Activated T-cell treated with anti-CD3 and anti-CD28 coated beads, Interleukin-2, amount 50 U/mL, for 4 hours (primary cell): ENCODE measurements at places on chromosomes 4 and X. TPM values are rescaled to one million over a fixed set of nuclear protein-coding genes. Genes with fewer than 3 reads are reported as not detected.

NAA11 gene
- total RNA-seq: not detected

GRCh38 chr4:100811046-100811445 lies 293.2 kb upstream of the EMCN start:
- no peak for DNase-seq

- DNase-seq: no peak
Observed at GRCh38 chrX:24399550-24399949, 39.1 kb downstream of the SUPT20HL1 start.

AMBN gene
- not detected for total RNA-seq

DNA sequence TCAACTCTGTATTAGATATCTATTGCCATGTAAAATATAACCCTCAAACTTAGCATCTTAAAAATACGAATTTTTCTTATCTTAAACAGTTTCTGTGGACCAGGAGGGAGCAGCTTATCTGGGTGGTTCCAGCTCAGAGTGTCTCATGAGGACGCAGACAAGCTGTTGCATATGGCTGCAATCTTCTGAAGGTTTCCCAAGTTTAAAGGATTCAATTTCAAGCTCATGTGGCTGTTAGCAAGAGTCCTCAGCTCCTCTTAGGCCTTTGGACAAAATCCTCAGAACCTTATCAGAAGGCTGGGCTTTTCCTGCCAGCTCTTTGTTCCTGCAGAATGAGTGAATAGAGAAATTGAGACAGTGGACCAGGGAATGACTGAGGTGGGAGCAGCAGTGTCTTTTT lies 2.8 kb upstream of the CTSO start:
- DNase-seq: no peak

GRCh38 chr4:4327652-4328121 lies 37.6 kb downstream of the ZBTB49 start:
- DNase-seq: no peak

NRK gene
- 0.03 TPM for total RNA-seq

C4orf46 gene
- 12.5 TPM for total RNA-seq

VCX2 gene
- total RNA-seq: not detected

- DNase-seq: no peak
Observed at GRCh38 chr4:183035726-183036415, 63.2 kb upstream of the WWC2 start.

GRCh38 chr4:41436419-41436818 lies 101.5 kb upstream of the LIMCH1 start:
- no peak for DNase-seq

DNA sequence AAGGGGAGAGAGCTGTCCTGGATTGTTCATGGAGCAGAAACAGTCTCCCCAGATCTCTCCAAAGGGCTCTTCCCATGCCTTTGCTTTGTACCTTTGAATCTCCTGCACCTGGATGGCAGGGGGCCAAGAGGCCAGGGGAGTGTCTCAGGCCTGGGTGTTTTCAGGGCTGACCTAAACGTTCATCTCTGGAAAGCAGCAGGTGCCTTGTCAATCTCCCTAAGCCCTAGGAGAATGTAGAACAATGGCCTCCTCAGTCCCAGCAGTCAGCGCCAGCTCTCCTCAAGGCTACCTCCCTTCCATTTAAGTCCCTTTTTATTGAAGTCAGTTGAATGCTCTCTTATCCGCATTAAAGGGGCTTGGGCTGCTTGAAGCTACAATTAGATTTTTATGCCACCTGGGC lies 31.2 kb upstream of the NSUN7 start:
- no peak for DNase-seq

- no peak for DNase-seq
Observed at GRCh38 chr4:35820003-35820402, 424.3 kb downstream of the ARAP2 start.

GRCh38 chrX:53257166-53257565 lies 24.2 kb downstream of the IQSEC2 start:
- DNase-seq: no peak

ANXA3 gene
- total RNA-seq: 1.0 TPM

SPANXA2 gene
- not detected for total RNA-seq

SPANXC gene
- total RNA-seq: not detected

DNA sequence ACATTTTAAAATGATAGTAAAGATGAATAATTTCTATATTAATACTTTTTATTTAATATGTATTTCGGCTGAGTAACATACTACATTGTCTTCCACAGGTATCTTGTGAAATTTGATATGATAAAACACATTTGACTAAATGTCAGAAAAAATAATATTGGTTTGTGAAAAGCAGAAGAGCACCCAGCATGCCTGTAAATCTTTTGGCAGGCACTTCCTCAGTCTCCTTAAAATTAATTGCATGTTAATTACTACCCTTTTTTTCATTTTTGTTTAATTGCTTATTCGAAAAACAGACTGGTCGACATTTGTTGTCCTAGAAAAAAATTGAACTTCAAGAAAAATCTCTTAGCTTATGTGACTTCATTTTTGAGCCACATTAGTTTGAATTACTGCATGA lies 40.6 kb downstream of the CLCN3 start:
- DNase-seq: no peak

NPY1R gene
- not detected for total RNA-seq

DNA sequence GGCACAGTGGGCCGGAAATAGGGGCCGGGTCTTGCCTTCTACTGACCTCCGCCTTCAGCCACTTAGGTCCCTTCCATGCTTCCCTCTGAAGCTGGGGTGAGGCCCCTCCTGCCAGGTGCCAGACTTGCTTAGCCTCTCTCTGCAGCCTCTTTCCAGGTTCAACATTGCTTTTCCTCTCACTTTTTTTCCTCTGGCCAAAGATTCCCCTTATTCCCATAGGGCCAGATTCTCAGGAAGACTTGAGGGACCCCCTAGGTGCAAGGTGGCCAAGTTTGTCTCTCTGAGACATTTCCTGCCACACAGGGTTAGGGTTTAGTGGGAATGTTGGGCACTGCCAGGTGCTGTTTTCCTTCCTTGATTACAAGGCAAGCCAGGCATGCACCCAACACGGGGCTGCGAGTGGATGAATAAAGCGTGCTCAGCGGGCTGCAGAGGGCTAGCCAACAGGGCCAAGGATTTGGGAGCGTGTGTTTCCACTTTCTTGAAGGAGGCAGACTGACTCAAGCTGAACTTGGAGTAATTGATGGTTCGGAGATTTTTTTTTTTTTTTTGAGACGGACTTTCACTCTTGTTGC lies 7.6 kb upstream of the GJB1 start:
- no peak for DNase-seq

GRCh38 chrX:13357925-13358324 lies 38.1 kb upstream of the ATXN3L start:
- no peak for DNase-seq

- no peak for DNase-seq
Observed at GRCh38 chr4:112099701-112100297, 45.5 kb upstream of the FAM241A start.
